ENCODE measurements at places on chromosomes 1 and 21. TPM values are rescaled to one million over a fixed set of nuclear protein-coding genes. Genes with fewer than 3 reads are reported as not detected.

KRTAP19-1 gene
- total RNA-seq = not detected

NBPF19 gene
- 40.2 TPM for total RNA-seq

PLA2G2C gene
- total RNA-seq = 0.81 TPM

KCNK1 gene
- 5.9 TPM for total RNA-seq

APOBEC4 gene
- total RNA-seq = not detected

XKR8 gene
- total RNA-seq = 6.8 TPM

NEXN gene
- 237 TPM for total RNA-seq

CTSK gene
- total RNA-seq = 50.0 TPM

ADAMTSL4 gene
- 94.4 TPM for total RNA-seq

ZMYND12 gene
- total RNA-seq = not detected

AMY2A gene
- total RNA-seq = 2.8 TPM

GPR37L1 gene
- total RNA-seq = 0.06 TPM

UTS2 gene
- 0.26 TPM for total RNA-seq

FCMR gene
- total RNA-seq = 3.3 TPM

PRDM16 gene
- total RNA-seq = 61.9 TPM

MNDA gene
- total RNA-seq = 11.3 TPM

HCRTR1 gene
- total RNA-seq = not detected

WDR64 gene
- total RNA-seq = not detected

PIGR gene
- 0.84 TPM for total RNA-seq

CLDN17 gene
- not detected for total RNA-seq

SOAT1 gene
- total RNA-seq = 42.7 TPM

SPRR1B gene
- total RNA-seq = not detected

OR2T10 gene
- not detected for total RNA-seq
